A549 treated with GW870086 at 1 μM for 4 hours (cell line): ENCODE measurements at places on chromosomes 5 and 9. TPM values are rescaled to one million over a fixed set of nuclear protein-coding genes. Genes with fewer than 3 reads are reported as not detected.

Gene SAPCD2
- total RNA-seq, result 14.8 to 25.2 TPM (median 21.9 TPM) in 5 replicates

Gene ADAMTSL2
- 0.03 TPM in 1 of 5 replicates, not detected in the others for total RNA-seq

Gene ABLIM3
- 10.7 to 13.6 TPM (median 11.1 TPM) in 5 replicates for total RNA-seq

Gene SGCD
- total RNA-seq, result 4.1 to 6.2 TPM (median 4.3 TPM) in 5 replicates

Gene P4HA2
- 44.8 to 51.8 TPM (median 50.6 TPM) in 5 replicates for total RNA-seq

Gene CRHBP
- total RNA-seq, result 0.13 to 0.24 TPM in 2 of 5 replicates, not detected in the others

Gene FGD3
- total RNA-seq, result 0.08 to 0.16 TPM (median 0.14 TPM) in 5 replicates

Gene PROB1
- total RNA-seq, result 0.17 to 0.31 TPM (median 0.25 TPM) in 5 replicates

Gene PCDHA9
- total RNA-seq, result 0.02 to 0.07 TPM in 2 of 5 replicates, not detected in the others

Gene PCDHB6
- 0.81 to 1.2 TPM (median 0.89 TPM) in 5 replicates for total RNA-seq

Gene FAM120A
- 62.6 to 84.7 TPM (median 76.5 TPM) in 5 replicates for total RNA-seq

Gene SPINK6
- 0.49 to 0.87 TPM (median 0.64 TPM) in 3 of 5 replicates, not detected in the others for total RNA-seq

Gene GBGT1
- 1.7 to 2.8 TPM (median 2.4 TPM) in 5 replicates for total RNA-seq

Gene CATSPER3
- 0.19 to 0.50 TPM (median 0.37 TPM) in 5 replicates for total RNA-seq
